ENCODE measurements at places on chromosomes 4 and X.

- DNase-seq: no peak
Measured at GRCh38 chr4:38601244-38601915, 62.6 kb upstream of the KLF3 start.

- no peak for DNase-seq
Measured at GRCh38 chrX:74291577-74291963, 12.4 kb upstream of the ZCCHC13 start.

DNA sequence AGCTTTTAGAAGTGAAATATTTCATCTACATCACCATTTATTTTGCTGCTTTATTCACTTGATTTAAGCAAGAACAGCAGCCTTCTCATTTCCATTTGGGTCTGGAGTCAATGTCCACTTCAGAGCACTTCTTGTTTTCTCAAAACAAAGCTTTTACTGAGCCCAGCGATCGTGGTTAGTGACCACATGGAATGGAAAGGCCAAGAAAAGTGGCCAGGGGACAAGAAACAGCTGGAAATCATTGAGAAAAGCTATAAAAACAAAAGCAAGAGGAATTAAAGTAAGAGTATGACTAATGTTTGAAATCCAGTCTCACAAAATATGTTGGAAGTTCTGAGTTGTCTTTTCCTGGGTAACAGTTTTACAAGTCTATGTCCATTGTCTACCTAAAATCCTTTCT is 328.4 kb upstream of the INTU start:
- no peak for DNase-seq

DNA sequence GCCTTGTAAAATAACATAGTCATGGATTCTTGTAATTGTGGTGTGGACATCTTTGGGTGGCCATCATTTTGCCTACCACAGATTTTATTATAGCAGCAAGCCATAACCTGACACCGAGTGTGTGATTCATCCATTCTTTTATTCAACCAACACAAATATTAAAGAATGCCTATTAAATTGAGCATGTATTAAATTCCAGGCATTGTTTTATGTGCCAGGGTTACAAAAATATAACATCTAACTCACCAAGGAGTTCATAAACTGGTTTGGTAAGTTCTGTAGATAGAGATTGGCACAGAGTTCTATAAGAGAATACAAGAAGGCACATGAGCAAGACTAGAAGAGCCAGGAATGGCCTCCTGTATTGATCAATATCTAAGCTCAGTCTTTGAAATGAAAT is 18.0 kb downstream of the NBDY start:
- no peak for DNase-seq
